ENCODE measurements at places on chromosomes 5 and 9. TPM values are rescaled to one million over a fixed set of nuclear protein-coding genes. Genes with fewer than 3 reads are reported as not detected.

LVRN gene
- 0.68 TPM for total RNA-seq

PCDHA4 gene
- 12.8 TPM for total RNA-seq

EGFLAM gene
- total RNA-seq = not detected

BHMT2 gene
- total RNA-seq = not detected

ZNG1F gene
- 8.4 TPM for total RNA-seq

ZNF454 gene
- 1.6 TPM for total RNA-seq

SLC36A2 gene
- not detected for total RNA-seq

LOX gene
- 75.8 TPM for total RNA-seq

FST gene
- 10.5 TPM for total RNA-seq

UNC13B gene
- total RNA-seq = 24.9 TPM

OBP2B gene
- total RNA-seq = not detected

ARL10 gene
- 25.9 TPM for total RNA-seq

MAMDC4 gene
- total RNA-seq = 9.4 TPM

CMYA5 gene
- 0.39 TPM for total RNA-seq

RLN1 gene
- not detected for total RNA-seq

IFNA2 gene
- not detected for total RNA-seq

PCSK1 gene
- not detected for total RNA-seq

GKAP1 gene
- 1.8 TPM for total RNA-seq

SLC38A9 gene
- total RNA-seq = 24.3 TPM

OTP gene
- not detected for total RNA-seq

ZNF484 gene
- total RNA-seq = 11.5 TPM

PTCH1 gene
- total RNA-seq = 16.2 TPM

GNPDA1 gene
- 51.4 TPM for total RNA-seq

SLC45A2 gene
- total RNA-seq = not detected

UGCG gene
- total RNA-seq = 70.4 TPM

PCDHA6 gene
- total RNA-seq = 20.2 TPM

SNCB gene
- not detected for total RNA-seq

HMCN2 gene
- 0.05 TPM for total RNA-seq

NACC2 gene
- 41.4 TPM for total RNA-seq

FABP6 gene
- not detected for total RNA-seq

HDAC3 gene
- total RNA-seq = 67.9 TPM

SV2C gene
- total RNA-seq = 0.05 TPM

BARHL1 gene
- total RNA-seq = not detected

Measured in osteocyte (in vitro differentiated cells).